MCF 10A (cell line): ENCODE measurements at places on chromosomes 11 and 22.
A peak's percentile ranks its signal among the peaks of the same experiment; 100 is the strongest.

DNA sequence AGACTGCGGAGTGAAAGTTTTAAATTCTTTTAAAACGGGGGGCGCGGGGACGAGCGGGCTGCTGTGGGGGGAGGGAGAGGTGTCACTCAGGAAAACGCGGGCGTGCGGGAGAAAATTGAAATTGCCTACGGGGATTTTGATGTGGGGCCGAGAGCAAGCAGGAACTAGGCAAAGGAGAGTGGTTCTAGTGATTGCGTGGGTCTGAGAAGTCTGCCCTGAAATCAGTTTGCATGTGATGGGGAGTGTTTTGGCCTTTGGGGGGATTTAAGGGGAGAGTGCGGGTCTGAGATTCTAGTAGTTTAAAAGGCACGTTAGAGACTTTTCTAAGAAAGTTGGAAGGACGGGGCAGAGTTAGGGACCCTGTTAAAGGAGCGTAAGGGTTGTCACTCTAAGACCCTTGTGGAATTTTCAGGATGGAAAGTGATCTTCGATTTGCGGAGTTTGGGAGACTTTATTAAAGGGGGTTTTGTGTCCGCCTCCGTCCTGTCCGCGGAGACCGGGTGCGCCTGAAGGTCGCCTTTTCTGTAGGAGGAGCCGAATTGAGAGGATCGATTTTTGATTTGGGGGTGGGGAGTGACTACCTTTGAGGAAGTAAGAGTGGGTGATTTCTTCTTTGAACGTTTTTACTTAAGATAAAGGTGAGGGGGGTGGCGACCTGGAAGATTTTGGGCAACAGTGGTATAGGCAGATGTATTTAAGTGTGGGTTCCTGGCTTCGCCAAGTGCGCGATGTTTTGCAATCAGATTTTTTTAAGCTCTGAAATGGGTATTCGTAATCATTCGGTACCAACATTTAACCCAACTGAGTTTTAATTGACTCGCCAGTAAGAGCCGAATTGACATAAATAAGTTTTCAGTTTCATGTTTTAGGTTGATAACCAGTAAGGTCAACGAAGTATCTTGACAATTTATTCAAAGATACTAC lies 1.1 kb downstream of the EED start:
- DNase-seq, result peak; percentile 38

- no peak for DNase-seq
Observed at GRCh38 chr22:47806894-47807293, 1044.4 kb downstream of the TBC1D22A start.

- no peak for DNase-seq
Observed at GRCh38 chr11:23674866-23675265, 814.6 kb upstream of the CCDC179 start.

DNA sequence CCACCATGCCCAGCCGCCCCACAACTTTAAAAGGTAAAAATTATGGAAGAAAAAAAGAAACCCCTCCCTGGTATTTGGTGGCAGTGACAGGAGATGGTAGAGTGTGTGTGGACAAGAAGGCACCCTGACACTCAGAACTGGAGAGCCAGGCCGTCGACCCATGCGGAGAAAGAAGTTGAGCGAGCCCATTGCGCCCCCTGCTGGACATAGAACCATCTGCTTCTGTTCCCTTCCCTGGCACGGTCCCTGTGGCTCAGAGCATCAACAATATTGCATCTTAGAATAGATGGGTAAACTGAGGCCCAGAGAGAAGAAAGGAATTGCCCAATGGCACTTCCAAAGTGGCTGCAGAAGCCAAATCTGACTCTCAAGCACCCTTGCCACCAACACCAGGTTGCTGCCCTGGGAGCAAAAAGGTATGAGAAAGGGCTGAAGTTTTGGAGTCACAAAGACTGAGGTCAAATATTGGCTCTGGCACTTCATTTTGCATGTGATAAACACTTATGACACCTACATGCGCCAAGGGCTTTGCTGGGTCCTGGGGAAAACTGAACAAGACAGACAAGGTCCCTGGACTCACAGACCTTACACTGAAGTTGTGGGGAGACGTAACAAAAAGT lies 8.6 kb downstream of the MRPL11 start:
- peak; percentile 73 for DNase-seq

- DNase-seq, result no peak
Observed at GRCh38 chr11:79227767-79228755, 212.8 kb downstream of the TENM4 start.
